ENCODE measurements at places on chromosomes 5 and 9. TPM values are rescaled to one million over a fixed set of nuclear protein-coding genes. Genes with fewer than 3 reads are reported as not detected.

GRCh38 chr5:34998058-34998789 is 49.5 kb downstream of the AGXT2 start:
- no peak for ATAC-seq

The PRRX2 gene
- 14.4 TPM for total RNA-seq

GRCh38 chr9:20504930-20505329 is 117.4 kb downstream of the MLLT3 start:
- no peak for ATAC-seq

GRCh38 chr5:3825531-3826451 is 230.2 kb downstream of the IRX1 start:
- ATAC-seq, result peak; percentile 94

DNA sequence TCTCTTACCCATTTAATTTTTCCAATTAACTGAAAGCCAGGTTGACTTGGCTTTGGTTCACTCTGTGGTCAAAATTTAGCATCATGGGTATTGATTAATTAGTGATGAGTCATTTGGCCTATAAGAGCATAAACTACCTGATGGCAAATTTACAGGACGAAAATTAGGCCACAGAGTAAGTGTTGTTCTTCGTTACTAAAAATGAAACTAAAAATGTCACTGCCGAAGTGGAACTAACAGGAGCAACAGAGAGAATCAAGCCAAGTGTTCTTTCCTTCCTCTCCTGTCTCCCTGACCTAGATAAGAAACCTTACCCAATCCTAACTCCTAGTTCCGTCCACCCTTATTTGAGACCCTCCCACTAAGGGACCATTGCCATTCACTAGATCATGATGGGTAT is 176.9 kb downstream of the RAB3C start:
- ATAC-seq, result no peak

- no peak for ATAC-seq
Observed at GRCh38 chr5:196350-196749, 5.1 kb downstream of the LRRC14B start.

GRCh38 chr5:55994998-55995914 is 493 bp upstream of the IL6ST start:
- ATAC-seq, result peak; percentile 85

The AFAP1L1 gene
- 1.4 TPM for total RNA-seq

GRCh38 chr5:41770799-41771198 is 99.4 kb downstream of the OXCT1 start:
- ATAC-seq, result no peak

DNA sequence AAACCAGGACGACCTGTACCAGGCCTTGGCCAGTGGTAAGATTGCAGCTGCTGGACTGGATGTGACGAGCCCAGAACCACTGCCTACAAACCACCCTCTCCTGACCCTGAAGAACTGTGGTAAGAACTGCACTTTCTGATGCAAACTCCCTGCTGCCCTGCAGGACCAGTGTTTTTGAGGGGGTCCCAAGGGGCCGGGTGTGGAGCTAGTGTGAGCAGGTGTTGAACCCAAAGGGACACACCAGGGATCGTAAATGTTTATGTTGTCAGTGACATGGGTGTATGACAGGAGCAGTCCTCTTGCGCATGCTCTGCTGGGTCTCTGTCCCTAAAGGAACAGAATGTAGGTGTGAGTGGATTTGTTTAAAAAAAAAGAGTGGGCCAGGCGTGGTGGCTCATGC is 9.5 kb downstream of the GRHPR start:
- ATAC-seq, result no peak

The NAIF1 gene
- total RNA-seq, result 8.0 TPM

- ATAC-seq, result peak; percentile 6
Observed at GRCh38 chr9:96449523-96449844, 485 bp upstream of the HABP4 start.
